ENCODE measurements at places on chromosomes 13 and 19. TPM values are rescaled to one million over a fixed set of nuclear protein-coding genes. Genes with fewer than 3 reads are reported as not detected.

The FSD1 gene
- 0.50 TPM for total RNA-seq

The COG3 gene
- 35.7 TPM for total RNA-seq

The FFAR2 gene
- total RNA-seq, result not detected

The KIR2DL4 gene
- total RNA-seq, result not detected

The B3GLCT gene
- 9.3 TPM for total RNA-seq
